NCI-H460 (cell line): ENCODE measurements at places on chromosomes 13 and 19. TPM values are rescaled to one million over a fixed set of nuclear protein-coding genes. Genes with fewer than 3 reads are reported as not detected.

GRCh38 chr13:38690231-38690630 is 3.4 kb downstream of the FREM2 start:
- DNase-seq = no peak

DNA sequence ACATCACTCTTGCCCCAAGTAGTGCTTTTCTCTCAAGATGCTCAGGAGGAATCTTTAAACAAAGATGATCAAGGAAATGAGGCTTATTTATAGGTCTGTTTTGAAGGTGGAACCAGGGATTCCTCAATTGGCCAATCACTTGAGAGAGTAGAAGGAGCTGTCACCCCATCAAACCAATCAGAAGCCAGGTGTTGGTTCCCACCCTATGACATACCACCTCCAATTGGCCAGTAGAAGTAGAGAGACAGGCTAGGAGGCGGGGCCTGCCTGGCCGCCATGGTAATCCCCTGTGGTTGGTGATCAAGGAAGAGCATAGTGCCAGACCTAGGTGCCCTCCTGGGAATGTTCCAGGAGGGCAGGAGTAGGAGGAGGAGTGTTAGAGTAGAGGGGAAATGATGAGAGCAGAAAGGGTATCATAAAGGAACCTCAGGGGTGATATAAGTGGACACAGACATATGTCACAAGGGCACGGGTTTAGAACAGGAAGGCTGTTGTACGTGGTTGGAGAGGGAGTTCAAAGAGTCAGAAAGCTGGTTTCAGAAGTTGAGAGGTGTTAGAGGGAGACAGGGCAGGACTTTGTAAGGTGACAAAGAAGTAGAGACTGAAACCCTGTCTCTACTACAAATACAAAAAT is 10.5 kb downstream of the PMIS2 start:
- no peak for DNase-seq

GRCh38 chr19:52200044-52200443 is 10.2 kb downstream of the PPP2R1A start:
- no peak for DNase-seq

- DNase-seq = no peak
Observed at GRCh38 chr19:36605101-36605876, at the start of gene ZNF382. Gene ZNF382, plus strand, starts transcription at chr19:36605313. Its CDS starts 4,602 bp downstream, at chr19:36609915.

DNA sequence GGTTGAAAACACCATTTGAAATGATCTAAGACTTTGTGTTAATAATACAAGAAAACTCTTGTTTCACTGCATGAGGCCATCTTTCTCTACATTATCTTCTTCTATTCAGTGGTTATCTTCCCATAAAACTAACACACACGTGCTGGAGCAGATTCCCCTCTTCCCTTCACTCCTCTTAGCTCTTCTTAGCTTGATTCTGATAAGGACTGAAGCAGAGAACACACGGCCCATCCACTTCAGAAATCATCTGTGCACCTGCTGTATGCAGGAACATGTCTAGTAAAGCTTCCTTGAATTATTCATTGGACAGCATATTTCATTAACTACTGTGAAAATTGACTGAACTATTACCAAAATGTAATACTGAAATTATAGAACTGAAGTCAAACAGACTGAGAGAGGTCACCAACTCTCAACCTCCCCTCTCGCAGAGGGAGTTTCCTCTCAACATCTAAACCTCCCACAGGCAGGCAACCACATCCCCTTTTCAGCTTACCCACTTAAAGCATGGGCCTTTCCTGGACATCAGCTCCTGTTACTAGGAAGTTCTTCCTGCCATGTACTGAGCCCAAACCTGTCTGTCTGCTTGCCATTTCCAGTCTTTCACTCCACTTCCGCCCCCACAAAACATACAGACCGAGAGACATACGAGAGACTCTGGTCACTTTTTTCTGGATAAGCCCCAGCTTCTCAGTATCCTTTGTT is 113.9 kb downstream of the CRYL1 start:
- DNase-seq = no peak

- DNase-seq = no peak
Observed at GRCh38 chr13:113787694-113788093, 28.7 kb downstream of the TMEM255B start.

GRCh38 chr13:53068585-53069520 is 40.2 kb downstream of the OLFM4 start:
- no peak for DNase-seq

The PRR36 gene
- total RNA-seq = 0.43 TPM in 1 of 2 replicates, not detected in the other

GRCh38 chr19:50003810-50004419 is 21.3 kb downstream of the VRK3 start:
- no peak for DNase-seq

The ATP4A gene
- not detected in 2 replicates for total RNA-seq

The MAB21L1 gene
- total RNA-seq = not detected in 2 replicates

The ZNF837 gene
- 0.30 and 0.78 TPM in 2 replicates for total RNA-seq

DNA sequence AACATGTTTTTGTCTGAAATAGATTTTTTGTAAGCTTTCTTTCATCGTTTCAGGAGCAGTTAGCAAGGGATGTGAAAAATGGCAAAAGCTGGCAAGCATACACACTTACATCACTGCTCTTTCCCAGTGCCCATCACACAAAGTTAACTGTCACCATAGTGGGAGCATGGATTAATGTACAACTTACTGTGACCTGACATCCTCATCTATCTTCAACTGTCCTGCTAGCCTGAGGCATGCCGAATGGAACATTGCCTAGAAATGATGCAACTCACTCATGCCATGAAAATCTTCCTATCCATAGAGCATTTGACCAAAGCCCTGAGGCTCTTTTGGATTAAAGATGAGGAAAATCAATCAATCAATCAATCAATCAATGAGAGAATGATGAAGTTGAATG is 491.7 kb upstream of the SLC10A2 start:
- DNase-seq = no peak

- DNase-seq = no peak
Observed at GRCh38 chr19:15137777-15138176, 30.6 kb downstream of the SYDE1 start.

DNA sequence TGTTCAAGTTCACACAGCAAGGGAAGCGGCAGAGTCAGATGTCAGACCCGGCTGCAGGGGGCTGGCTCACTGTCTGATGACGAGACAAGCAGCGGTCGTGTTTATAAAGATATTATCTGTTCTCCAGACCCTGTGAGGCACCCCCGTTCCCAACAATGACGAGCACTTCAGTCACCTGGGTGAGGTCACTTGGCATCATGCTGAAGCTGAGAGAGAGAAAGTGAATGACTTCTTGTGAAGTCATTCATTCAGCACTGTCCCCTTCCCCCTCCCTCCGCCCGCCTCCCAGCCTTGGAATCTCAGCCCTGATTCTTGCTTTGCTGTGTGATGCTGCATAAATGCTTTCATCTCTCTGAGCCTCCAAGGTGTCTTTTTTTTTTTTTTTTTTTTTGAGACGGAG is 4.9 kb upstream of the LYPD3 start:
- DNase-seq = no peak

DNA sequence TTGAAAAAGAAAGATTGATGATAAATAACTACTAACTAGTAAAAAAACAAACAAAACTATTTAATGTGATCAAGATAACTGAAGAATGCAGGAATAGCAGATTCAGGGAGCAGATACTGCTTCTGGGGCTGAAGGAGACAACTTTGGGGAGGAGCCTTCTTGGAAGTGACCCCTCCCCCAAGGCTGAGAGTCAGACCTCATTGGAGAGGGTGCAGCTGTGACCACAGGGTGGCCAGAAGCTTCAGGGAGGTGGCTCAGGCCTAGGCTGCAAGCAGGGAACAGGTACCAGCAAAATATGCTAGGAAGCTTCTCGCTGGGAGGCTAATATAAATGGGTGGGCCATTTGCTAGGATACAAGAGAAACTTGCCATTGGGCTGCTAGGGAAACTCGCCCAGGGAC is 149.9 kb downstream of the MYO16 start:
- DNase-seq = no peak

DNA sequence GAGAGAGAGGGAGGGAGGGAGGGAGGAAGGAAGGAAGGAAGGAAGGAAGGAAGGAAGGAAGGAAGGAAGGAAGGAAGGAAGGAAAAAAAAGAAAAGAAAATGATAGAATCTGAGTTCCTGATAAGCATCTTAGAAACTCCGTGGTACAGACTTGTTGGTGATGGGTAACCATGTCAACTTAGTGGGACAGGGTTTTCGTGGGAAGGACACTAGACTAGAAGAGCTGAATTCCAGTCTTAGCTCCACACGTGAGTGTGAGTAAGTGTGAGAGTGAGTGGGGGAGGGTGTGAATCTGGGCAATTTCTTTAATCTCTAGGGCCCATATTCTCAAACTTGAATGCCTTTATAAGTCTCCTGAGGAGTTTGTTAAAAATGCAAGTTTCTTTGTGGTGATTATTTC is 35.0 kb downstream of the PABPC3 start:
- DNase-seq = no peak

- no peak for DNase-seq
Observed at GRCh38 chr13:65093357-65093756, 2136.8 kb downstream of the PCDH9 start.

The WIZ gene
- 9.3 and 10.0 TPM in 2 replicates for total RNA-seq

GRCh38 chr13:25966086-25966485 is 85.7 kb downstream of the SHISA2 start:
- no peak for DNase-seq

The MUC16 gene
- under 0.01 TPM in 1 of 2 replicates, not detected in the other for total RNA-seq

- DNase-seq = no peak
Observed at GRCh38 chr13:89574077-89574476, 1773.4 kb upstream of the MIR17HG start.

The KLK8 gene
- total RNA-seq = 0.29 TPM in 1 of 2 replicates, not detected in the other

The TNNI3 gene
- total RNA-seq = 1.2 and 4.5 TPM in 2 replicates

The CDADC1 gene
- 6.9 and 9.4 TPM in 2 replicates for total RNA-seq

- DNase-seq = no peak
Observed at GRCh38 chr13:110463871-110464510, 97.5 kb downstream of the RAB20 start.
